ENCODE measurements at places on chromosomes 4 and X.
A peak's percentile ranks its signal among the peaks of the same experiment; 100 is the strongest.

DNA sequence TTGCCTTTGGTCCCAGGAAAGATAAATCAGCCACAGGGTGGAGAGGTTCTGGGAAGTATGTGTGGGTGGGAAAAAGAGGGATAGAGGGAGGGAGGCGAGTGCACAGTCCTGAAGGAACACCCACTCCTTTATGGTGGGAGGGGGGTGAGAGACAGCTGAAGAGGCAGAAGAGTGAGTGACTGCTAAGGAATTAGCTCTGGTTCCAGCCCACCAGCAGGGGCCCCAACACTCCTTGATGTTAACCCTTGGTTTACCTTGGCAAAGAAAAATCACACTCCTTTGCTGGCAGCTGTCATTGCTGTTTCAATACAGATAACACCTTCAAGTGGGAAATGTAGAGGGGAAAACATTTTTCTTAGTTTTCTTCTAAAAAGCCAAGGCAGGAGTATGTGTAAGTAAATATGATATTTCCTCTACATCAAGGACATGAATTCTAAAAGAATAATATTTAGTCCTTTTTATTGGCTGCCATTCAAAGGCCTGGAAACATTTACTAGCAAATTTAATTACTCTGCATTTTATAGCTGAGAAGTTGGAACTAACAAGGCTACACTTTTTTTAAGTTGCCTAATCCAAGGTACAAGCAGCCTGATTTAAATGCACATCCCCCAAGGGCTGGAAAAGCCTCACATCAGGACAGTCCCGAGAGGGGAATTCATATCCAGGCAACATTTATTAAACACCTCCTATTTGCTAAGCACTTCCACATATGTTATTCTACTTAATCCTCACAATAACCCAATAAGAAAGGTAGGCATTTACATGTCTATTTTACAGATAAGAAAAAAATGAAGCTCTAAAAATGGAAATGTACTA lies 81.7 kb downstream of the HS6ST2 start:
- no peak for DNase-seq

- DNase-seq: no peak
Measured at GRCh38 chr4:121654738-121655137, 42.0 kb downstream of the ANXA5 start.

DNA sequence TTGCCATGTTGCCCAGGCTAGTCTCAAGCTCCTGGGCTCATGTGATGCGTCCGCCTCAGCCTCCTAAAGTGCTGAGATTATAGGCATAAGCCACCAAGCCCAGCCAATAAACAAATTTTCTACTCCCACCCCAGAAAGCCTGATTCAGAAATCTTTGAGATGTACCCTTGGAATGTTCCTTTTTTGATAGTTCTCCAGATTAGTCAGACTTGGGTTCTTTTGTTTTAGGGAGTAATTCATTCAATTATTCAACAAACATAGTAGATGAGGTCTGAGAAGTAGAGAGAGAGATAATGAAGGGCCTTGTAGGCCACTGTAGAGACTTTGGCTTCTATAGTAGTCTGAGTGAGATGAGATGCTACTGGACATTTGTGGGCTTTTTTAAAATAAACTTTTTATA lies 27.8 kb downstream of the RP2 start:
- no peak for DNase-seq

DNA sequence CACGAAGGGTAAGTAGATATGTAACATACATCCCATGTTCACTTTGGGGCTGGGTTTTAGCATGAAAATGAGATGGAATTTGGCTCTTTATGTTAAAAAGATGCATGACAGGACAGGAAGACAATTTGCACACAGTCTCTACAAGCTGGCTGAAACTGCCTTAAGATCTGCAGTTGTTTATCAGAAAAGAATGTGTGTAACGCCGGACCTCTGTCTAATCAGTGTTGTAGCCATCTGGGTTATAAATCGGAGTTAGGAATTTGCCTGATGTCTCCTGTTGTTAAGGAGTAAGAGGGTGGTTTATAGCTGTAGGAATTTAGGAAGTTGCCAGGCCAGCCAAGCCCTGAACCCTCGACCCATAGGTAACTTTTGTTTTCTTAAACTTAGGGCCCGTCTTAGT lies 562.9 kb upstream of the FAT1 start:
- DNase-seq: no peak

- no peak for DNase-seq
Measured at GRCh38 chr4:70714079-70714887, 7.5 kb upstream of the RUFY3 start.

- no peak for DNase-seq
Measured at GRCh38 chrX:134692233-134692632, 34.0 kb upstream of the PLAC1 start.

DNA sequence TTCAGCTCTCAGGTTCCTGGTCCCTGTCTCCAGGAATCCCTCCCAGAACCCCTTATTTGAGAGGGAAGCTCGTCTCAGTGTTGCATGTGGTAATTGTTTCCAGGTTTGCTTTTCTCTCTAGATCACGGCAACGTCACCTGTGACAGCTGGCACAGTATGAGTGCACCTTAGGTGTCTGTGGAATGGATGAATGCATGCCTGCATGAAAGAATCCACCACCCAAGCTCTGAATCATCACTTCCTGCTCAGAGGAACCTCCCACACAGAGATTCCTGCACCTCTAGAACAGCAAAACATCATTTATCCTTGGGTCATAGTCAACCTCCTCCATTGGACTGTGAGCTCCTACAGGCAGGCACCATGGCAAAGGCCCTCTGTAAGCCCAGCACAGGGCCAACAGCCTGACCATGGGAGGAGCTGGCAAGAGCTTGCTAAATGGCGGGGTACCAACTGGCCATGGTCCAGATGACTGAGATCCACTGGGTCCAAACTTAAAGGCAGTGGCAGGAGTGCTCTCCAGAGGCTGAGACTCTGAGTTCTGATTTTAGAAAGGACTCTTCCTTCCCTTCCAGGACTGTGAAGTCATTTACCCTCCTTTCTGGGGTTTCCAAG lies 116.2 kb downstream of the SLC2A9 start:
- DNase-seq: no peak

GRCh38 chrX:69466546-69466945 lies 37.6 kb upstream of the NALF2 start:
- no peak for DNase-seq

DNA sequence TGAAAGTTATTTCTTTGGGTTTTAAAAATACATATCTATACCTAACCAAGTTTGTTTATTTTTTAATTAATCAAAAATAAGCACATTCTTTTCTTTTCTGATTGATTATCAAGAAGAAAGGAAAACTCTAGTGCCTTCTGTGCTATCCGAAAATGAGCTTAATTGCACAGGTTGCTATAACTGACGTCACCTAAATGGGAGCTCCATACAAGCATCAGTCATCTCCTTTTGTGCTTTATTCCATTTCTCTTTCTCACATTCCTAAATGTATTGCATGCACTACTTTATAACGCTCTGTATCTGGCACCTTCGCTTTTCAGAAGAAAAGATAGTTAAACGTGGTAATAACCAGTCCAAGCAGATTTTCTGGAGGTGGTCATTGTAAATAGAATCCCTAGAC lies 675.0 kb downstream of the STPG2 start:
- no peak for DNase-seq

- DNase-seq: no peak
Measured at GRCh38 chrX:96538104-96538725, 146.4 kb upstream of the DIAPH2 start.

GRCh38 chr4:111775556-111776297 lies 369.5 kb upstream of the FAM241A start:
- peak; percentile 2 for DNase-seq

- DNase-seq: no peak
Measured at GRCh38 chrX:13721371-13721770, 13.0 kb downstream of the TRAPPC2 start.

GRCh38 chrX:20585782-20586181 lies 319.1 kb upstream of the RPS6KA3 start:
- DNase-seq: no peak

DNA sequence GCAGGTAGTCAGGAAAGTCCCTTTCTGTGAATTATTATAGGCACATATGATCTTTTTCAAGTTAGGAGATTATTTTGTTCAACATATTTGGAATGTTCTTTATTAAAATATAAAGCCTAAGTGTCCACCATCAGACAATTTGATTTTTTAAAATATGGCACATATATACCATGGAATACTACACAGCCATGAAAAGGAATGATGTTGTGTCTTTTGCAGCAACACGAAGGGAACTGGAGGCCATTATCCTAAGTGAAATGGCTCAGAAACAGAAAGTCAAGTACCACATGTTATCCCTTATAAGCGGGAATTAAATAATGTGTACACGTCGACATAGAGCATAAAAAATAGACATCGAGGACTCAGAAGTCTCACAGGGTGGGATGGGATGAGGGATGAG lies 73.0 kb downstream of the DHRSX start:
- no peak for DNase-seq

DNA sequence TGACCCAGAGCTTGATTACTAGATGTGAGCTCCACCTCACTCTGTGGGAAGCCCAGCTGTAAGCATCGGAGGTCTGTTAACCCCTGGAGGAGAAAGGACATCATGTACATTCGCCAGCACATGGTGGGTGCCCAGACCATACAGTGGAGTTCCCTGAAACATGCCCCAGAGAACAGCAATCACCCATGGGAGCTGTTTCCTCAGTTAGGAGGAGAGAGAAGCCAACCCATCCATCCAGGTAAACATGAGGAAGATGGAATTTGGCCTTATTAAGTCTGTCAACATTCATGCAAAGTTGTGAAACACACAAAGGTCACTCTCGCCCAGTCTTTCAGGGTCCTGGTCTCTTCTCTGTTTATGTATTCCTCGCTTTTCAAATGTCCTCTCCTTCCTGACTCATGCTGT lies 354.7 kb downstream of the ANK2 start:
- DNase-seq: no peak

- no peak for DNase-seq
Measured at GRCh38 chr4:115453416-115453815, 340.0 kb upstream of the NDST4 start.

DNA sequence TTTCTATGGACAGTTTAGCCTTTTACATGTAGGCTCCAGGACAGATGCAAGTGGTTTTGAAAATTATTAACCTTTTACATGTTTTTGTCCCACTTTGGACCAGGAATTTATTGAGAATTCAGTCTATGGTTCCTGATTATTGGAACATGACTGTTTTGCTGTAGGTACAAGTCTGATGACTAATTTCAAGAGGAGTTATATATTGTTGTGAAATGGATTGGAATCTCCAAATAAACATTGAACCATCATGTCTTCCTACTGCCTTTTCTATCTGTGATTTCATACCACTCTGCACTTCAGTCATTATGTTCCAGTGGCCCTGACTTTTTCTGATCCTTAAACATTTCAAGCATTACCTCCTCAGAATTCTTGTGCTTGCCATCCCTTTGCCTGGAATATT lies 35.9 kb downstream of the TBC1D19 start:
- DNase-seq: no peak

DNA sequence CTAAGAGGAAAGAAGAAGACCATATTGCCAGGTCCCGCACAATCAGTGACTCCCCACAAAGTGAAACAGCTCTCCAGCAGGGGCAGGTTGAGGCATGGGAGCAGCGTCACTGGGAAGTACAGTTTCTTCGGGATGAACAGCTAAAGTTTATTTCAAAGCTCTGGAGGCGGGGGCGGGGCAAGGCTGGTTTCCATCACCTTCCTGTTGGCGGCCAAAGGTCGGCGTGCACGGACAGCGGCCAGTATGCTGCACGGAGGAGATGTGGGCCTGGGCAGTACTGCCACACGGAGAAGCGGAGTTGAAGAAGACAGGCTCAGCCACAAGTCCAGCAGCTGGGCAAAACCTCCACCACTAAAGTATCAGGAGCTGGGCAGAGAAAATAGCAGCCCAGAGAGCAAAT lies 951 bp upstream of the ZNF518B start:
- no peak for DNase-seq

DNA sequence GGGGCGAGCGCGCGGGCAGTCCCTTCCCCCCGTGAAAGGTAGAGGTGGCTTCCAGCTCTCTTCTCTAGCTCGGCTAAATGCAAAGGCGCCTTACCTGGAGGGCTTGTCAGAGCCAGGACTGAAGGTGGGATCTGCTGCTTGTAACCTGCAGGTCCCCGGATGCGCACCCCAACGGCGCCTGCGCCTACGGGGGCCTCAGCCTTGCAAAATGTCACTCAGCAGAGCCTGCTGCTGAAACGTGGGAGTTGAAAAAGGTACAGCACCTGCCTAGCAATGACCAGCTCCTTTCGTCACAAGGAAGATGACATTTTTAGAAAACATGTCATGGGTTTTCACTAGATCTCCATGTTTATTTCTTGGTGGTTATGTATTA lies 583 bp downstream of the ABHD18 start:
- peak; percentile 4 for DNase-seq

DNA sequence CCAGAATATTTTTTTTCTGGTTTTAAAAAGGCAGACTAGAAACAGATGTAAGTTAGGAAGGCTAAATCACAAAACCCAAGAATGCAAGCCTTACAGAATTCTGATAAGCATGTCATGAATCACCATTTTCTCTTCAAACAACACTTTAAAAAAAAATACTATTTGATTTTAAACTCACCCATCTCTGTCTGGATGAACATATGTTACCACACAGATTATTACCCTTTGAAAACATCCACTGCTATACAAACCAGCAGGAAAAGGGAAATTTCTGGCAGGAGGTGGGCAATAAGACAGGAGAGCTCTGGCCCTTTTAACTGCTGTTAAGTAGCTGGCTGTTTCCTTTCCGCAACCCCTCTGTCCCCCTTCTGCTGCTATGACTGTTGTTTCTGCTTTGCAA lies 317.7 kb upstream of the NOCT start:
- DNase-seq: no peak

GRCh38 chrX:148878371-148878770 lies 378.0 kb downstream of the AFF2 start:
- DNase-seq: no peak

DNA sequence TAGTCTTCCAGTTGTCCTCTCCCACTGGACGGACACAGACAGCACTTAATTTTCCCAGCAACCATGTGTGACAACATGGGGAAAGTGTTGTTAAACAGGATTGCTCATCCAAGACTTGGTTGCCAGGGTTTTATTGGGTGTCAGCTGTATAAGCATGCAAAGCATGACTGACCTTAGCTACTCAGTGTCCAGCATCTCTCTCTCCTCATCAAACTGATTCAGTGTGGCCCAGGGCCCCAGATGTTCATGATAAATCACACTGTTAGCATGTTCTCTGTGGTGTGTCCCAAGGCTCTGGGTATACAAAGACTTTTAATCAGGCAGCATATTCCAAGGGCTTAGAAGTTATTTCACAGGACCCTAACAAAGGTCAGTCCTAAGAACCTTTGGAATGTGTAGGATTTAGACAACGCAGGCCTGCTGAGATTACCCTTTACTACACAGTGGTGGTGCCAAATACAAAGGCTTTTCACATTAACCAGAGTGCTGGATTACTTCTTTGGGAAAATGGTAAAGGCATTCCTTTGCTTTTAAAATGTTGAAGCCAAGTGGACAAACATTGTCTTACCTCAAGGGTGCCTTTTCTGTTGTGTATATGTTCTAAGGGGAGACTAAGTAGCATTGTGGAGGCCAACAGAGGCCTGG lies 213.3 kb downstream of the GLUD2 start:
- DNase-seq: no peak

DNA sequence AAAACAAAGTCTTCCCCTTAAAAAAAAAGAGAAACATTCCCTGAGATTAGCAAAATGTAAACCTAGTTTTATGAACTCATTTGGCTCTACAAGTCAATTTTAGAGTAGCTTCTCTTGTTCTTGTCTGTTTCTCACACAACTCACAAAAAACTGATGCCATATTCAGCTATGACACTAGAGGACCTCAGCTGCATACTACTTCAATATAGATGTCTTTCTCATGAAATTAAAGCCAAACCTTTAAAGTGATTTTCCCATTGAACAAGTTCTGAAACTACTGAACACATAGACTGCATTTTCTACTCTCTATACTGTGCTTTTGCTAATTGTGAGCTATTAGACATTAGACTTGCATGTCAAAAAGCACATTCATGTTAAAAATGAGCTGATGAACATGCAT lies 49.8 kb downstream of the TBCK start:
- DNase-seq: peak; percentile 31

Measured in GM04503 (cell line).